K562 (cell line): ENCODE measurements at places on chromosomes 4 and X. TPM values are rescaled to one million over a fixed set of nuclear protein-coding genes. Genes with fewer than 3 reads are reported as not detected.
A peak's percentile ranks its signal among the peaks of the same experiment; 100 is the strongest.

ABLIM2 gene
- total RNA-seq: not detected in 2 replicates

KLHL13 gene
- total RNA-seq: 2.3 TPM in 2 replicates

SH3RF1 gene
- 0.16 TPM in 2 replicates for total RNA-seq

TEX11 gene
- 0.29 and 0.31 TPM in 2 replicates for total RNA-seq

TRIM60 gene
- total RNA-seq: not detected in 2 replicates

BOD1L1 gene
- 14.5 and 18.3 TPM in 2 replicates for total RNA-seq

RBM3 gene
- 148 and 187 TPM in 2 replicates for total RNA-seq

GLRA2 gene
- total RNA-seq: not detected in 2 replicates

ADGRG2 gene
- total RNA-seq: 0.04 TPM in 1 of 2 replicates, not detected in the other

TNMD gene
- total RNA-seq: not detected in 2 replicates

WDR17 gene
- 0.04 TPM in 1 of 2 replicates, not detected in the other for total RNA-seq

CRMP1 gene
- 0.04 and 0.13 TPM in 2 replicates for total RNA-seq

DNA sequence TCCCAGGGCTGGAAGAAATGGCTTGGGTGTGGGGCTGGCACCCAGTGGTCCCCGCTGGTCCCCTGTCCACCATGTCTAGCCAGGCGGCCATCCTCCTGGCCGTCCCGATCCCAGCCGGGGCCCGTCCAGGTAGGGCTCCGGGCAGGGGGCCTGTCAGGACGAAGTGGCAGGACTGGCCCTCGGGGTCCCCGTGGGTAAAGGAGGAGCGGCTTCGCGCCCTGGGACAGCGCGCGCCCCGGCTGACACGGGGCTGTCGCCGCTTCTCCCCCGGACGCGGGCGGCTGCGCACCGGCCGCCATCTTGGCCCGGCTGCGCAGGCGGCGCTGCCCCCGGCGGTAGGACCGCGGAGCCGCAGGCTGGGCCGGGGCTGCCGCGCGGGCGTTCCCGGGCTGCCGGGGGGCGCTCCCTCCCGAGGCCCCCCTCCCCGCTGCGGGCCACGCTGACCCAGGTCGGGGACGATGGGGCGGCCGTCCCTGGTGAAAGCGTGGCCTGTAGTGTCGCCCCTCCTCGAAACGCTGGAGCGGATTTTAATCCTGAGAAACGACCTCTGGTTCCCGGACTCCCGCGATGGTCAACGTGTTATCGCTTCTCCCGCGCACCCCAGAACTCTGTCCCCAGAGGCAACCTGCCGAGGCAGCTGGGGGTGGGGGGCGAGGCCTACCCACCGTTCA lies 60.4 kb upstream of the BCOR start:
- H3K4me1 ChIP-seq: peaks cover 4% of the 10 kb centered on the region
- no peak for DNase-seq
- no peak overlapping the region for H3K27ac ChIP-seq
- no peak overlapping the region for H3K4me3 ChIP-seq

GRCh38 chr4:1523033-1523432 lies 116.8 kb upstream of the NKX1-1 start:
- H3K36me3 ChIP-seq: no peaks in the 10 kb centered on the region
- DNase-seq: no peak
- H3K27me3 ChIP-seq: peaks cover 19% of the 10 kb centered on the region
- H3K4me1 ChIP-seq: peaks cover 37% of the 10 kb centered on the region
- H3K27ac ChIP-seq: no peak overlapping the region

DNA sequence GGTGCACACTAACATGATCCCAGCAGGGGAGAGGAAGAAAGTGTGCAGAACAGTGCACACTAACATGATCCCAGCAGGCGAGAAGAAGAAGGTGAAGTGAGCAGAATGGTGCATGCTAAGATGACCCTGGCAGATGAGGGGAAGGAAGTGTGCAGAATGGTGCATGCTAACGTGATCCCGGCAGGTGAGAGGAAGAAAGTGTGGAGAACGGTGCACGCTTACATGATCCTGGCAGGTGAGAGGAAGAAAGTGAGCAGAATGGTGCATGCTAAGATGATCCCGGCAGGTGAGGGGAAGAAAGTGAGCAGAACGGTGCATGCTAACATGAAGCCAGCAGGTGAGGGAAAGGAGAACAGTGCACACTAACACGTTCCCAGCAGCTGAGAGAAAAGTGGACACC lies 83.7 kb downstream of the ACOX3 start:
- no peaks in the 10 kb centered on the region for H3K4me1 ChIP-seq
- H3K4me3 ChIP-seq: no peak overlapping the region
- H3K36me3 ChIP-seq: no peaks in the 10 kb centered on the region
- H3K27ac ChIP-seq: no peak overlapping the region
- H3K27me3 ChIP-seq: peaks cover 6% of the 10 kb centered on the region; the same call in 2 of the 3 replicates

DNA sequence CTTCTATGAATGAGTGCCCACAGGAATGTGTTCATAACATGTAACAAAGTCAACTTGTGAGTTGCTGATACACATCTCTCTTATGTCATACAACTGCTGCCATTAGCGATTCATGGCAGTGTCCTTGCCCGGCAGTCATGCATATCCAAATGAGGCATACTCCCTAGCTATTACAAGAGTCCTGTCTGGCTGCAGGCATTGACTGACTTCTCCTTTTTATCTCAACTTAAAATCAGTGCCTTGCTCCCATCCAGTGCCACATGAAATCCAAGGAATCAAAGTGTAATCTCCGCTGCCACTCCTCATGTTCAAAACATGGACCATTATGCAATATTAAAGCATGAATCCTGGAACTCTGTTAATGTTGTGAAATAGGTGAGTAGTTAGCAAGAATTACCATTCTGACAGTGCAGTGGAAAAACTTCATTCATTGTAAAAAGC lies 348.9 kb upstream of the FTHL17 start:
- H3K4me3 ChIP-seq: no peak overlapping the region
- no peaks in the 10 kb centered on the region for H3K27me3 ChIP-seq
- H3K36me3 ChIP-seq: no peaks in the 10 kb centered on the region

DNA sequence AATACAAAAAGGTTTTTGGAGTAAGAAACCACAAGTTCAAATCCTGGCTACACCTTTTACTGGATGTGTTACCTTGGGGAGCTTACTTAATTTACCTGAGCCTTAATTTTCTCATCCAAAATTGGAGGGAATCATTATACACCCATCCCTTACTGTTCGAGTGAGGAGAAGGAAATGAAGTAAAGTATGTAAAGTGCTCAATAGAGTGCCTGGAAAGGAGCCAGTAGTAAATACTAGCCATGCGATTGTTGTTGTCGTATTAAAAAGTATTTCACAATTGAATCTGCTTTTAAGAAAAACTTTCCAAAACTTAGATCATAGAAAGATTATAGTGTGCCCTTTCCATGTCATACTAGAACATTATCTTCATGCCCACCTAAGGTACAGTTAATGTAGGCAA lies 124.5 kb downstream of the ATXN3L start:
- H3K4me1 ChIP-seq: no peaks in the 10 kb centered on the region; the same call in none of the 3 replicates
- no peak overlapping the region for H3K27ac ChIP-seq
- H3K27me3 ChIP-seq: no peaks in the 10 kb centered on the region
- H3K36me3 ChIP-seq: no peaks in the 10 kb centered on the region
- no peak overlapping the region for H3K4me3 ChIP-seq

DNA sequence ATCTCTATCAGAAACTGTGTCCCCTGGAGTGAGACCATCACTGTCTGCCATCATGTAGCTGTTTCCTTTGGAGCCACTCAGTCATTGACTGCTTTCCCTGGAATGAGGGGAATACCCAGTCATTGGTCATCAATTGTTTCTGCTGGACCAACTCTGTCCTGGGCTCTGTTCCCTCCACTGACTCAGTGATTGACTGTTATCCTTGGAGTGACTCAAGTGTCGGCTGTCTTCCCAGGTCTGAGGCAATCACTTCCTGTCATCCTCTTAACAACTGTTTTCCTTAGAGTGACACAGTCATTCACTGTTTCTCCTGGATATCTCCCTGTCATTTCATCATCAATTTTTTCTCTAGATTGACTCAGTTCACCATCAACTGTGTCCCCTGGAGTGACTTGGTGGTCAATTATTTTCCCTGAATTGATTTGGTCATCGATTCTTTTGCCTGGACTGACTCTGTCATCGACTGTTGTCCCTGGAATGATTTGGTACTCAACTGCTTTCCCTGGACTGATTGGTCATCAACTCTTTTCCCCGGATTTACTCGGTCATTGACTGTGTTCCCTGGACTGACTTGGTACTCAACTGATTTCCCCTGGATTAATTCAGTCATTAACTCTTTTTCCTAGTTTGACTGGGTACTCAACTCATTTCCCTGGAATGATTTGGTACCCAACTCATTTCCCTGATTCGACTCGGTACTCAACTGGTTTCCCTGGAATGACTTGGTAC lies 327.9 kb upstream of the VCX start:
- H3K27ac ChIP-seq: no peak overlapping the region
- no peak for DNase-seq
- H3K36me3 ChIP-seq: no peaks in the 10 kb centered on the region
- no peaks in the 10 kb centered on the region for H3K4me1 ChIP-seq
- H3K27me3 ChIP-seq: no peaks in the 10 kb centered on the region

GRCh38 chr4:110823251-110823650 lies 200.4 kb upstream of the PITX2 start:
- no peaks in the 10 kb centered on the region for H3K27me3 ChIP-seq
- no peaks in the 10 kb centered on the region for H3K36me3 ChIP-seq
- no peak for DNase-seq

DNA sequence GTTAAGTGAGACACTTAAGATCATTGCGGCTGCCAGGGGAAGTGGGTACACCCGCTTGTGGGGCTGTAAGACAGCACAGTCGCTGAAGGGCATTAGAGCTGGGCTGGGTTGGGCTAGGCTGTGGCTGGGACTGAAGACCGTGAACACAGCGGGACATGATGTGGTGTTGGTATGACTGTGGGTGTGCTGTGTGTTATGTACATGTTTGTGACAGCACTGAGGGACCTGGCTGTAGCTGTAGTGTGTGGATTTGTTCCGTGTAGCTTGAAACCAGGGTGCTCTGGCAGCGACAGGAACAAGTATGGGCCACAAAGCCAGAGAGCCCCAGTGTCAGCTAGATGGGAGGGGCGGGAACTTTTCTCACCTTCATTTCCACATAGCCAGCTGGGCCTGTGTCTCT lies 82.1 kb downstream of the NHSL2 start:
- H3K27ac ChIP-seq: no peak overlapping the region
- no peak overlapping the region for H3K4me3 ChIP-seq
- no peaks in the 10 kb centered on the region for H3K36me3 ChIP-seq
- no peak for DNase-seq

- H3K4me1 ChIP-seq: no peaks in the 10 kb centered on the region; the same call in 2 of the 3 replicates
- no peak overlapping the region for H3K27ac ChIP-seq
- peaks cover 94% of the 10 kb centered on the region for H3K36me3 ChIP-seq
- no peak overlapping the region for H3K4me3 ChIP-seq
- H3K27me3 ChIP-seq: no peaks in the 10 kb centered on the region
Observed at GRCh38 chr4:24570574-24571236, 13.6 kb downstream of the DHX15 start.

GRCh38 chrX:69222103-69223090 lies 57.1 kb upstream of the PJA1 start:
- H3K4me3 ChIP-seq: no peak overlapping the region
- H3K27ac ChIP-seq: no peak overlapping the region
- peak; percentile 69 for DNase-seq
- no peaks in the 10 kb centered on the region for H3K4me1 ChIP-seq

- no peaks in the 10 kb centered on the region for H3K4me1 ChIP-seq
- no peak for DNase-seq
- H3K36me3 ChIP-seq: no peaks in the 10 kb centered on the region
- H3K27me3 ChIP-seq: peaks cover 2% of the 10 kb centered on the region; the same call in 1 of the 3 replicates
Observed at GRCh38 chrX:1283741-1284140, 15.1 kb downstream of the CSF2RA start.

- no peaks in the 10 kb centered on the region for H3K27me3 ChIP-seq
- H3K27ac ChIP-seq: no peak overlapping the region
- no peaks in the 10 kb centered on the region; the same call in 2 of the 3 replicates for H3K4me1 ChIP-seq
- no peak for DNase-seq
- H3K4me3 ChIP-seq: no peak overlapping the region
- H3K36me3 ChIP-seq: no peaks in the 10 kb centered on the region
Observed at GRCh38 chr4:182339221-182339641, 96.0 kb downstream of the TENM3 start.

- DNase-seq: no peak
- H3K27ac ChIP-seq: no peak overlapping the region
- H3K36me3 ChIP-seq: no peaks in the 10 kb centered on the region
- no peak overlapping the region for H3K4me3 ChIP-seq
- no peaks in the 10 kb centered on the region for H3K4me1 ChIP-seq
- H3K27me3 ChIP-seq: no peaks in the 10 kb centered on the region
Observed at GRCh38 chrX:16113978-16114565, 9.3 kb upstream of the GRPR start.

- peak; percentile 18 for DNase-seq
- no peaks in the 10 kb centered on the region for H3K4me1 ChIP-seq
- H3K27ac ChIP-seq: no peak overlapping the region
- H3K36me3 ChIP-seq: no peaks in the 10 kb centered on the region
- H3K27me3 ChIP-seq: no peaks in the 10 kb centered on the region
Observed at GRCh38 chrX:69493193-69493592, 10.9 kb upstream of the NALF2 start.

DNA sequence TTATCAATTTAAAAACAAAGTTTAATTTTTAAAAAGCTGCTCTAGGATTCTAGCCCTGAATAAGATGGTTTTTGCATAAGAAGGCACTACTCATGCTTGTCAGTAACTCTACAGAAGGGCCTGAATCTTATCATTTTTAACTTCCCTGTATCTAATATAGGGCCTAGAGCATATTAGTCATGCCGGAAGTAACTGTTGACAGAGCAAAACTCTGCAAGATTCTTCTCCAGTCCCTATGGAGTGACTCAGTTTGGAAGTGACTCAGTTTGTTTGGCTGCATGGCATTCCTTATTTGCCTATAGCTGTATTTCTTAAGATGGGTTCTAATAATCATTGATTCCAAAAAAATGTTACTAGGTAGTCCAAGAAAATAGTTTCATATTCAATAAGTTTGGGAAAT lies 431.8 kb upstream of the HTR2C start:
- H3K36me3 ChIP-seq: no peaks in the 10 kb centered on the region
- H3K4me3 ChIP-seq: no peak overlapping the region
- no peak overlapping the region; the same call in 2 of the 3 replicates for H3K27ac ChIP-seq
- DNase-seq: peak; percentile 27
- no peaks in the 10 kb centered on the region for H3K4me1 ChIP-seq

- H3K27ac ChIP-seq: no peak overlapping the region
- no peak for DNase-seq
- H3K27me3 ChIP-seq: no peaks in the 10 kb centered on the region
- H3K4me1 ChIP-seq: peaks cover 13% of the 10 kb centered on the region
- no peak overlapping the region for H3K4me3 ChIP-seq
Observed at GRCh38 chrX:154402622-154403127, 4.5 kb downstream of the RPL10 start.

DNA sequence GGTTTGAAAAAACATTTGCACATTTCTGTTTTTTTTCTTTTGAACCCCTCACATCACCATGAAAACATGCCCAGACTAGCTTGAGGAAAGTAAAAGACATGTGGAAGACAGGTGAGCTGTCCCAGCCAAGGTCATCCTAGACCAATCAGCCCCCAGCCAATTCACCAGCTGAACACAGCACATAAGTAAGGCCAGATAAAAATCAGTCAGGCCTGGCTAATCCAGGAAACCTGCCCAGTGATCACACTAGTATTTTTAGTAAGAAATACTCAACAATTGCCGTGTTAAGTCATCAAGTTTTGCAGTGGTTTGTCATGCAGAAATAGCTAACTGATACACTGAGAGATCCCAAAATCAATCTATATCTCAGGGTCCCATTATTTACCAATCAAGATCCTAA lies 4.4 kb upstream of the SMR3A start:
- H3K4me3 ChIP-seq: no peak overlapping the region
- no peak overlapping the region for H3K27ac ChIP-seq
- no peaks in the 10 kb centered on the region for H3K36me3 ChIP-seq
- H3K27me3 ChIP-seq: no peaks in the 10 kb centered on the region
